ENCODE measurements at places on chromosomes 6 and 20. TPM values are rescaled to one million over a fixed set of nuclear protein-coding genes. Genes with fewer than 3 reads are reported as not detected.

DNA sequence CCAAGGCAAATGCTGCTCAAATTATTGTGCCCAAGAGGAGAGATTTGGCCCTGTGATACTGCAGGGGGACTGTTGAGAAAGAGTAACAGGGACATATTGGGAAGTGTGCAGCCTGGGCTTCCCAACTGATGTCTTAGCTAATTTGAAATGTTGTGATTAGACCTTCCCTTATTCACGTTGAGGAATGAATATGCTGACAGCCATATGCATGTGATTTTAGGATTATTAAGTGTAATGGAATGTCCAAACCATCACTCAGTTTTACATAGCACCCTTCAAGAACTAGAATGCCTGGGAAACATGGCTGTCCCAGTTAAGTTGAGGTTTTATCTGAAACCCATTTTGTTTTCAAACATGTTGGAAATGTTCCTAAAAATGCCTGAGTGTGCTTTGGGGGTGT is 81.4 kb downstream of the CARMIL1 start:
- no peaks in the 10 kb centered on the region for H3K27me3 ChIP-seq
- no peaks in the 10 kb centered on the region for H3K4me1 ChIP-seq
- H3K36me3 ChIP-seq: no peaks in the 10 kb centered on the region
- DNase-seq: no peak

- H3K27ac ChIP-seq: no peak overlapping the region
- H3K27me3 ChIP-seq: no peaks in the 10 kb centered on the region
- H3K4me1 ChIP-seq: no peaks in the 10 kb centered on the region
- H3K36me3 ChIP-seq: no peaks in the 10 kb centered on the region
- DNase-seq: no peak
- no peak overlapping the region for H3K4me3 ChIP-seq
Measured at GRCh38 chr6:126620719-126621118, 280.8 kb downstream of the CENPW start.

DNA sequence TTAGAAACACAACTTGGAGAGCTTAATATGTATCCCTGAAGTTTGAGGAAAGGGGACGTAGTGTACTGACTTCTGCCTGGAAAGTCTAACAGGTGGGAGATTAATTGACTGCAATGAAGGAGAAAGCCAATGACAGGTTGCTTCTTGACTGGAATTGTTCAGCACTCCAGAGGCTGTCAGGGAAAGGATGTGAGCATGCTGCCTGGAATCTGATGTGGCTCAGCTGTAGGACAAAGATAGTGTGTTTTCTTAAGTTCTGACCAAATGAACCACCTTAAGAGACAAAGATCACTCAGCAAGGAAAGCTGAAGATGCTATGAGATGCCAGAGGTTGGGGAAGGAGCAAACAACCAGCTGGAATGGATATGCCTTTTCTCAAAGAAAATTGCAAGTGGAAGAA is 185.8 kb downstream of the PHF3 start:
- no peaks in the 10 kb centered on the region for H3K36me3 ChIP-seq
- H3K4me3 ChIP-seq: no peak overlapping the region

DNA sequence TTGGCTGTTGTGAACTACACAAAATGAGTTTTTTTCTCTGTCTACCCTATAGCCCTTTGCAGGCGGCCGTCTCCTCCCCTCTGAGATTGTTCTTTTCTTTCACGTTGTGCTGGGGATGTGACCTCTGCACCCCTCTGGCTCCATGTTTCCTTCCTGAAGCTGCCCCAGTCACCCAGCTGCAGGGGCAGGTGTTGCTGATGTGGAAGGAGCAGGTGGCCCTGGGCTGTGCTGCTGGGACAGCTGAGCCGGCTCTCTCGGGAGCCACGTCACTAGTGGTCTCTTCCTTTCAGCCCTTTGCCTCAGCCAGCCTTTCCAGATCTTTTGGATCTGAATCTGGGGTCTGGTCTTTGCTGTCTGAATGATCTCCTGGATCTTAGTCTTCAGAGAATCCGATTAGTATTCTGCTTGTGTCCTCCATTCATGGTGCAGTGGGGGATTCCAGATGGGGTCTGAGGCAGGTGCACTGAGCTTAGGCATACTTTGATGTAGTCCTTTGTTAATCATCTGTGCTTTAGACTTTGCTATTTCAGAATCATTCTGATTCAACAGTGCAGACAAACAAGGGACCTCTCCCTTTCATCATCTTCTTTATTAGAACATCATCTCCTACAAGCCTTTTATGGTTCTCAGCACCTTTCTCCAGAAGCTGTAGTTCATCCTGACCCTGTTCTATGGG is 31.4 kb downstream of the TMEM181 start:
- peaks cover 69% of the 10 kb centered on the region for H3K36me3 ChIP-seq
- no peaks in the 10 kb centered on the region for H3K27me3 ChIP-seq
- no peak for DNase-seq
- H3K4me1 ChIP-seq: no peaks in the 10 kb centered on the region
- H3K4me3 ChIP-seq: no peak overlapping the region
- no peak overlapping the region for H3K27ac ChIP-seq

- H3K36me3 ChIP-seq: no peaks in the 10 kb centered on the region
- no peak overlapping the region for H3K4me3 ChIP-seq
- DNase-seq: no peak
- no peaks in the 10 kb centered on the region for H3K27me3 ChIP-seq
- no peaks in the 10 kb centered on the region for H3K4me1 ChIP-seq
- no peak overlapping the region for H3K27ac ChIP-seq
Measured at GRCh38 chr6:163324688-163325389, 89.7 kb upstream of the QKI start.

The SLC12A5 gene
- total RNA-seq: not detected

DNA sequence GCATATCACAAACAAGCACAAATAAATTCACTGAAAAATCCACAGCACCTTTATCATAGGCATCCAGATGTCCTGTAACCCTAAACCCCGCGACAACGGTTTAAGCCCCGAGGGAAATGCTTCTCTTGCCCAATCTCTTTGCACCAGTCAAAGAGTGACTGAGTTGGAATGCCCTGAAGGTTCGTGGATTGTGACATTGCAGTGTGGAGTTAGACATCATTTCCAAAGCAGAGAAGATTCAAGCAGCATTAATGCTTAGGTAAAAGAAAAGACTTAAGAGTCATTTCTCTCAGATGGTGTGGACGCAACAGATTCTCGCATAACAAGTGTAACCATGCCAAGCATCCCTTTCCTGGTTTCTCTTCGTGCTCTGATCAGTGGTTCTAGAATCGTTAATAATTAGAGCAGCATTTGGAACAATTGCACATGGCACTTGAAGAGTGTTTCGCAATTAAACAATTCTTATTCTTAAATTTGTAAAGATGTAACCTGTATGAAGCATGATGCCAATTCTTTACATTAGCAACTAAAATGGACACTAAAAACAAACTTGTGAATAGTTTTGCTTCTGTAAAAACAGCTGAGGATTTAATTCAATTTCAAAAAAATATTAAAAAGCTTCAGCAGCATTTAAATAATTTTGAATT is 121.6 kb downstream of the HIVEP2 start:
- peaks cover 80% of the 10 kb centered on the region for H3K4me1 ChIP-seq
- no peaks in the 10 kb centered on the region for H3K36me3 ChIP-seq
- DNase-seq: no peak
- H3K27me3 ChIP-seq: no peaks in the 10 kb centered on the region
- H3K27ac ChIP-seq: peak overlapping the region; percentile 37

- no peaks in the 10 kb centered on the region for H3K27me3 ChIP-seq
- H3K27ac ChIP-seq: no peak overlapping the region
- no peaks in the 10 kb centered on the region for H3K36me3 ChIP-seq
- peak; percentile 70 for DNase-seq
Measured at GRCh38 chr20:47489448-47489872, 12.2 kb upstream of the NCOA3 start.

The EDEM2 gene
- 27.2 TPM for total RNA-seq

GRCh38 chr6:27294409-27294808 is 17.7 kb downstream of the POM121L2 start:
- no peak overlapping the region for H3K27ac ChIP-seq
- no peak overlapping the region for H3K4me3 ChIP-seq
- no peak for DNase-seq
- H3K4me1 ChIP-seq: no peaks in the 10 kb centered on the region

DNA sequence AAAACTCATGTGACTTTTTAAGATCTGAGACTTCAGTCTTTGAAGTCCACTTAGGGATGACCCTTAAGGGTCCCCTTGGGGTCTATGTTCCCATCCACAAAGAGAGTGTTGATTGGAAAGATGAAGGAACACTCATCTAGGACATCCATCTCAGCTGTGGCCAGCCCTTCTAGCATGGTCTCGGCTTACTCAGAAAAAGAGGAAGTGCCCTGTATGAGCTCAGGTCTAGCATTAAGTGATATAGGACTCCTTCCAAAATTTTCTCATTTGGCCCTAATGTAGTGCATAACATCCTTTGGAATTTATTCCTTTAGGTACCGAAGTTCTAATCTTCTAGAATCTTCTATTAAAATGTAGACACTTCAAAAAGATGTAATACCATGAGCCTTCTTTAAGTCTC is 77.4 kb downstream of the NDUFAF5 start:
- H3K27ac ChIP-seq: no peak overlapping the region
- no peaks in the 10 kb centered on the region for H3K36me3 ChIP-seq

The LHFPL5 gene
- total RNA-seq: not detected

The C20orf96 gene
- 2.5 TPM for total RNA-seq

- H3K27me3 ChIP-seq: no peaks in the 10 kb centered on the region
- no peak for DNase-seq
- H3K4me3 ChIP-seq: no peak overlapping the region
- no peaks in the 10 kb centered on the region for H3K4me1 ChIP-seq
Measured at GRCh38 chr6:6975459-6976111, 132.2 kb upstream of the RREB1 start.

DNA sequence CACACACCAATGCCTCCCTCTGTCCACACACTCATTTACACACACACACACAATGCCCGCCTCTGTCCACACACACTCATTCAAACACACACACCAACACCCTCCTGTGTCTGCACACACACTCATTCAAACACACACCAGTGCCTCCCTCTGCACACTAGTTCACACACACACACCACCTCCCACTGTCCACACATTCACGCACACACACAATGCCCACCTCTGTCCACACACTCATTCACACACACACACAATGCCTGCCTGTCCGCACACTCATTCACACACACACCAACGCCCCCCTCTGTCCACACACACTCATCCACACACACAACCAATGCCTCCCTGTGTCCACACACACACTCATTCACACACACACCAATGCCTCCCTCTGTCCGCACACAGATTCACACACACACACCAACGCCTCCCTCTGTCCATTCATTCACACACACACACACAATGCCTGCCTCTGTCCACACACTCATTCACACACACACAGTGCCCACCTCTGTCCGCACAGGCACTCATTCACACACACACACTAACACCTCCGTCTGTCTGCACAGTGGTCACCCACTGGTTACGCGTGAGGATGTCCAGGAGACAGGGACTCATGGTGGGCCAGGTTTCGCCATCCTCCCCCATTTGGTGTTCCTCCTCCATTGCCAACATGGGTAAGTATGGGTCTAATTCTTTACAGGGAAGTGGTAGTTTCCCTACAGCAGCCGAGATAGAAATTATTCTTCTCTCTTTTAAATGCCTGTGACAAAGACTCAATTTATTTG is 62.4 kb upstream of the THBS2 start:
- no peaks in the 10 kb centered on the region for H3K27me3 ChIP-seq
- no peak for DNase-seq
- H3K27ac ChIP-seq: no peak overlapping the region
- H3K4me3 ChIP-seq: no peak overlapping the region
- H3K36me3 ChIP-seq: no peaks in the 10 kb centered on the region

GRCh38 chr20:44908987-44909871 is 631 bp upstream of the PABPC1L start:
- no peak for DNase-seq
- H3K27me3 ChIP-seq: no peaks in the 10 kb centered on the region
- H3K27ac ChIP-seq: peak overlapping the region; percentile 40
- H3K4me3 ChIP-seq: peak overlapping the region; percentile 24

The TBX18 gene
- not detected for total RNA-seq

GRCh38 chr6:160301339-160301738 is 42.7 kb upstream of the SLC22A2 start:
- H3K4me3 ChIP-seq: no peak overlapping the region
- no peaks in the 10 kb centered on the region for H3K36me3 ChIP-seq
- DNase-seq: no peak
- H3K27me3 ChIP-seq: no peaks in the 10 kb centered on the region
- H3K27ac ChIP-seq: no peak overlapping the region
- H3K4me1 ChIP-seq: no peaks in the 10 kb centered on the region

DNA sequence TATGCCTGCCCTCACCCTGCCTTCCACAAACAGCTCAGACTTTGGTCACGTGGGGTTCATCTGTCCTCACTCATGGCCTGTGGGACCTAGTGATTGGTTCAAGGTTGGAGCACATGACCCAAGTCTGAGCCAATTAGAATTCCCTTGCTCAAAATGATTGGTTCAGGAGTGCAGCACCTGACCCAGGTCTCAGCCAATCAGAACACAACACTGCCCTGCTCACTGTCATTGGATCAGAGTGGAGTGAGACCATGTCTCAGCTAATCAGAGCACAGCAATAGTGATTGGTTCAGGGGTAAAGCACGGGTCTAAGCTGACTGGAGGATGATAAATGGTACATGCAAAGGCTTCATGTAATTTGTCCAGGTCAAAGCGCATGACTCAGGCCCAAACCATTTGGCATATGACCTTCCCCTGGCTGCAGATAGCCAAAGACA is 102.2 kb downstream of the PREX1 start:
- DNase-seq: no peak
- no peak overlapping the region for H3K27ac ChIP-seq
- peaks cover 49% of the 10 kb centered on the region for H3K36me3 ChIP-seq

The COL21A1 gene
- not detected for total RNA-seq

The ELOVL5 gene
- 111 TPM for total RNA-seq

- DNase-seq: no peak
- H3K36me3 ChIP-seq: no peaks in the 10 kb centered on the region
- H3K27me3 ChIP-seq: no peaks in the 10 kb centered on the region
- no peak overlapping the region for H3K4me3 ChIP-seq
- H3K27ac ChIP-seq: no peak overlapping the region
Measured at GRCh38 chr6:16944596-16944995, 157.3 kb upstream of the STMND1 start.

DNA sequence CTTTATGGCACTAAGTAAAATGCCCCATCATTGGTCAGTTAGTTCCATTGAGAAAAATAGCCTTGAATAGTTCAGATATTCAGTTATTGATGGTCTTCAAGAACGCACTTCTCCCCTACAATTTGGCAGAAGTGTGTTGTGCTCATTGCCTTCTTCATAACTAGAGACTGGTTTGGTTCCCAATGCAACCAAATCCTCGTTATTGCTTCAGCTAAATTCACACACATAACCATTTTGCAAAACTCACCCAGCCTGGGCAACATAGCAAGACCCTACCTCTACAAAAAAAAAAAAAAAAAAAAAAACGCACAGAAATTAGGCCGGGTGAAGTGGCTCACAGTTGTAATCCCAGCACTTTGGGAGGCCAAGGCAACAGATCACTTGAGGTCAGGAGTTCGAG is 32.1 kb downstream of the ZNF217 start:
- no peak for DNase-seq
- H3K36me3 ChIP-seq: peaks cover 4% of the 10 kb centered on the region
- H3K27me3 ChIP-seq: no peaks in the 10 kb centered on the region
- H3K27ac ChIP-seq: no peak overlapping the region

The SLX4IP gene
- total RNA-seq: 6.6 TPM

Data from CD4-positive, alpha-beta memory T cell (primary cell).